IMR-90 (cell line): ENCODE measurements at places on chromosomes 1 and 21. TPM values are rescaled to one million over a fixed set of nuclear protein-coding genes. Genes with fewer than 3 reads are reported as not detected.

Gene ESPN
- total RNA-seq = under 0.01 TPM in 1 of 2 replicates, not detected in the other

Gene TNFRSF1B
- 4.3 and 5.0 TPM in 2 replicates for total RNA-seq

Gene LENEP
- not detected in 2 replicates for total RNA-seq

Gene SLC39A1
- total RNA-seq = 94.7 and 97.7 TPM in 2 replicates

Gene CDK18
- 0.18 and 0.28 TPM in 2 replicates for total RNA-seq

Gene NPL
- total RNA-seq = 0.36 and 0.83 TPM in 2 replicates
